Suprapubic skin (tissue), 4 donors: ENCODE measurements at places on chromosomes 3 and 15.

- no peak for DNase-seq
Observed at GRCh38 chr3:21169948-21170347, 581.1 kb downstream of the ZNF385D start.

DNA sequence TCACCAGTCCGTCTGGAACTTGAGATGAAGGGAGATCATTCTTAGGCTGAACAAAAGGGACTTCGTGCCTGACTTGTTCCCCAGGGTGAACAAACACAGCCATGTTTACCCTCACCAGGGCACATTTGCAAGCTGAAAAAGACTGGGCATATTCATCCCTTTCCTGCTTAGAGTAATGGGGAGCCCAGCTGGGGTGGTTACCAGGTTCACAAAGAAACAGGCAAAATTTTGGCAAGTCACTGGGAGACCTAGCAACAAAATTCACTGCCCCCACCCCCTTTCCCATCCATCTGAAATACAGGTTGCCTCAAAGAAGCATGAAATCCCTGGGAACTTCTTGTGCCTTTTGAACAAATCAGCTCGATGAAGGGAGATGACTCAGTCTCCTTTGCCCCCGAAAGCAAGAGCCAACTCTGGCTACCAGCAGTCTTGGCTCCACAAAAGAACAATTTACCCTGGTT lies 775.0 kb downstream of the SQOR start:
- DNase-seq, result no peak

- DNase-seq, result no peak
Observed at GRCh38 chr3:97711654-97712053, 52.9 kb upstream of the ARL6 start.

DNA sequence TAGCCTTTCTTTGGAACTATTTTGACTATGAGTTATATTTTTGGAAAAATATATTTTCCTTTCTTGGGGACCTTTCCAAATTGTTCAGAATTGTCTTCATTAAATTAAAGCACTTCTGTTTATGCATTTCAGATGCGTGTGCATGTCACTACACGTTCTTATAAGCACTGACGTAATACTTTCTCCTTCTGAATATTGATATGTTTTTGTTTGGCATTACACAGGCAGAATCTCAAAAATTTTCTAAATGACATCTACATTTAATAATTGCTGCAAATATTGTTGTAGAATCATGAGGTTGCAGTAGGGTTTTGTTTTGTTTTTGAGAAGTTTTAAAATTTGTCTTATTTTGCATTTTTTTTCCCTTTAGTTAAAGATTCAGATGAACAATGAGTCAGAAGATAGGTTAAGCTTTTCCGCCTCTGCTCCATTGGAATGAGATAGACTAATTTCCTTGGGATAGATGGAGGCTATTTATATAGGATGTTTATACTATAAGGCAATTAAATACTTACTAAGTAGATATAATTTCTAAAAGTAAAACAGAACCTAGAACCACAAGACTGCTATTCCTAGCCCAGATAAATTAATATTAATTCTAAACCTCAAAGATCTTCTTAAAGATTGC lies 110.8 kb downstream of the MBNL1 start:
- no peak for DNase-seq

DNA sequence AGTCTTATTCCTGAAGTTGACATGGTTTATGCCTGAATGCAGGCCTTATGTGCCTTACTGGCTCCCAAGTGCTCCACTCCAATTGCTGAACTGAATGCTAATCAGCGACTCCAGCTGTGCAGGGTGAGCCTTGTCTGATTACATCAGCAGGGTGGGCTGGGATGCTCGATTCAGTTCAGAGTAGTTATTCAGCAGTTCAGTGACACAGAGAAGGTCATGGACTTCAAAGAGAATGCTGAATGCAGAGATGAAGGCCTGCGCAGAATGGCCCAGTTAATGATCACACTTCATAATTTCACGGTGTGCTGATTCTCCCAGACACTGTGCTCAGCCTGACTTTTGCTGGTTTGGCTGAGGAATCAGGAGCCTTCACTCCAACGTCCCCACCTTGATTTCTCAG lies 63.6 kb downstream of the CLDN1 start:
- DNase-seq, result no peak

DNA sequence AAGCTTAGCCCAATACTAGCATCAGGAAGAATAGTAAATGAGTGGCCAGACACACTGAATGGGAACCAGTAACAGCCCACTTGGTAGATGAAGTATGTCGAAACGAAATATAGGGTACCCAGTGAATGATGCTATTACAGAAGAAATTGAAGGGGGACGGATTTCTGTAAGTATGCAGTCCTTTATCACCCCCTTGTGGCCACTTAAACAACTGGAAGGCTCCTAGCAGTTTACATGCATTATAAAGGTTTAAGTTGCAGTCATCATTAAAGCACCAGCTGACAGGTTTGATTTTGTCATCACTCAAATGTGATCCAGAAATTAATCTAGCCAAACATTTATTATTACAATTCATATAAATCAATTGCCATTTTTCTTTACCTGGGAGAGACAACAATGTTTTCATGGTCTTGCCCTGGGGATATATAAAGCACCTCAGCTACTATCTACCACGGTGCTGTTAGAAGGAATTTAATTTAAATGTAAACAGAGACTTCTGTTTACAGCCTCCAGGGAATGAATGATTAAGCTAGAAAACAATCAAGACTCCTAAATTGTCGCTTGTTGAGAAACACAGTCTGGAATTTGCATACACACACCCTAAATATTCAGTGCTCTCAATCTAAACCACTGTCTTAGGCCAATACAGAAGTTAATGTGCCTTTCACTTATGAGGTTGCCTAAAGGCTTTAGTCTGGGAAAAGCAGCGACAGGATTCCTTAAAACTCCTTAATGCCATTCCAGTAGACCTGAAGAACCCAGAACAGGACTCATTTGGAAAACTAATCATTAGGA lies 7.8 kb downstream of the EIF1B start:
- DNase-seq, result no peak

GRCh38 chr3:30146978-30147377 lies 459.4 kb upstream of the TGFBR2 start:
- no peak for DNase-seq

DNA sequence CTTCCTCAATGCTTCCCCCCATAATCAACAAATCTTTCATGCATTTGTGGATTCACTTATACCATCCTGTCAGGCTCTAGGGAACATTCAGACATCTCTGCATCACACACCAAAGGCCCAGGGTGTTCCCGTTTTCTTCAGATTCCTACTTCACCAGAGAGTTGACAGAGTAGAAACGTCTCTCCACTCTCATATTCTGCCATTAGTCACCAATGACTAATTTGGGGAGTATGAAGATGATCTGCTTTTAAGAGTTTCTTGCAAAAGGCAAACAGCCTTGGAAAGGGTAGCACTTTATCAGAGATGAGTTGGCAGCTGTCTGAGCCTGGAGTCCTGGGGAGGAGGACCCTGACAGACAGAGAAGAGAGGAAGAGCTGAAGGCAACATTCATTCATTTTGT lies 55.8 kb upstream of the DGKG start:
- DNase-seq, result no peak

DNA sequence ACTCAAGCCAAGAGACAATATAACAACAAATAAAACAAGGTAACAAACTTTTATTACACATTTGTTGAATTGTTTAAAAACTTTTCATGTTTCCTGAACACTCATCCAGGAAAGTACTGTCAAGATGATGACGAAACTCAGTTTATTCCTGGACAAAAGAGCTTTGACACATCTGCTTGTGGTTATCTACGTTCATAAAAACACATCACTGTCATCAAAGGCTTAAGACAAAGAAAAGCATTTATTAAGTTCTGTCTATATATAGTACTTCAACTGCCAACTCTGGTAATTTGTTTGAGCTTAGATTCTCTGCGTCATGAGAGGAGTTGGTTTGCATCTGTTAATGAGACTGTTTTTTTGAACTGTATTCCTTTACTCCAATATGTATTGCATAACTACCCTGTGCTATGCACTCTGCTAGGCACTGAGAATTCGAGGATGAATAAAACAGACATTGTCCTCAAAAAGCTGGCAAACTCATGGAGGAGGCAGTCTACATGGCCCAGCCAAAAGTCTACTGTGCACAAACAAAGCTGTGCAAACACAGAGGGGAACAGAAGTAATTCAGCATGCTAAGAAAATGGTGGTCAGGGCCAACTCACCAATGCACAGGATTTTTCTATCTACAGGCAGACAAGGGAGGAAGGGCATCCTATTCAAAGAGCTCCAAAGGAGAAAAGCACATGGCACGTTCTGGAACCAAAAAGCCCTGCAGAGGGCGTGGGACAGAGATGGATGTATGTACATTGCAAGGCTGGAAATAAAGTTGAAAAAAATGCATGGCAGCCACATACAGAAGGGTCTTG lies 21.5 kb downstream of the PLD1 start:
- DNase-seq, result no peak

DNA sequence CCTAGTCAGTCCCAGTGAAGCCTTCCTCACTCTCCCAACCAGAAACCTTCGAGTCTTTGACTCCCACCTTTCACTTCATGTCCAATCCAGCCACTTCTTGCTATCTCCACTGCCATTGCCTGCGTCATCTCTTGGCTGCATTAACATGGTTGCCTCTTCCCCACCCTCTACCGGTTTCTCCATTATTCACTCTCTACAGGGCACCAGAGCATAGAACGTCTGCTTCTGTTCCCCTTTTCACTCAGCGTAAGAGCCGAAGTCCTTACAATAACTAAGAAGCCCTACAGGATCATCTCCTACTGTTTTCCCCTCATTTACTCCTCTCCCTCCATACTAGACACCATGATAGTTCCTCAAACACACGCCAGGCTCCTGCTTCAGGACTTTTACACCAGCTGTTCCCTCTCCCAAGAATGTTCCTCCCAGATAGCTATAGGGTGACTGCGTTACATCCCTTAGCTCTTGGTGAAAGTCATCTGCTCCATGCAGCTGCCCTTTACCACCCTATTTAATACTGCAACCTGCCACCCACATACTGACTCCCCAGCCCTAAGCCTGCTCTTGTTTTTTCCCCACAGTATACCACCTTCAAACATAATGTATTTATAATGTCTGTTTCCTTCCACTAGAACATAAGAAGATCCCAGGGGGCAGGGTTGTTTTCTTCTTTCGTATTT lies 30.9 kb downstream of the RCN2 start:
- no peak for DNase-seq

DNA sequence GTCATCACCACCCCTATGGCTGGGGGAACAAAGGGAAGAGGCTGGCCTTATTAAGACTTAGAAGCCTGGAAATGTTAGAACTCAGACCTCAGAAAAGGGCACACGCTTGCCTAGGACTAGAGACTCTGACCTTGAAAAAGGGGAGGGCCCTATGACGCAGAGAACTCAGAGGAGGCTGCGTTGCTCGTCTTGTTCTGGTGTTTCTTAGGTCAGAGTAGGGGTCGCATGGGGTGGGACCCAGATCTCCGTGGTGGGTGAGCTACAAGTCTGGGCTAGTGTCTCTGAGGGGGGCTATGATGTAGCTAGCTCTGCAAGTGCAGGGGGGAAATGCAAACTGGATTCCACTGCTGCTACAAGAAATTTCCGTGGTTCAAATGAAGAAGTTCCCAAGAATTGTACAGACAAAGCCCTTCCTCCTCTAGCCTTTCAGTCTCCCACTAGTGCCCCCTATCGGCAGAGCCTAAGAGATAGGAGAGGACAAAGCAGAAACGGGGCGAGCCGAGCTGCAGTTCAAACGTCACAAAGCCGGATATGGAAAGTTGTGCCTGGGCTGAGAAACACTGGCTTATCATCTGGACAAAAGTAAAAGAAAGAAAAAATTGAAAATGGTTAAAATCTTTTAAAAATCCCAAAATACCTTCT lies 392.9 kb upstream of the ROBO2 start:
- DNase-seq, result no peak

DNA sequence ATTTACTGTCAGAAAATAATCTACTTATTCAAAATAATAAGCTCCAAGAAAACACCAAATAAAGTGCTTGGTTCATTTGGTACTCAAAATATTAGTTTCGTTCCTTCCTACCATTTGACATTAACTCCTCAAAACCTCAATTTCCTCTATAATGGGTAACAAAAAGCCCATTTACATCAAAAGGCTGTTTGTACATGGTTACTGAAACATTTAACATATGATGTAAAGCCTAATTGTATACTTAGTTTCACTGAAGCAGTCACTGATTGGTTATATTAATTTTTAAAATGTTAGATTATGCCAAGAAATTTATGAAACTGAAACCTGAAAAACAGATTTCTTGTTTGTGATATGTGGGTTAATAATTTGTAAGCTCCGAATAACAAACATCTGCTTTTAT lies 14.7 kb downstream of the XRN1 start:
- no peak for DNase-seq

DNA sequence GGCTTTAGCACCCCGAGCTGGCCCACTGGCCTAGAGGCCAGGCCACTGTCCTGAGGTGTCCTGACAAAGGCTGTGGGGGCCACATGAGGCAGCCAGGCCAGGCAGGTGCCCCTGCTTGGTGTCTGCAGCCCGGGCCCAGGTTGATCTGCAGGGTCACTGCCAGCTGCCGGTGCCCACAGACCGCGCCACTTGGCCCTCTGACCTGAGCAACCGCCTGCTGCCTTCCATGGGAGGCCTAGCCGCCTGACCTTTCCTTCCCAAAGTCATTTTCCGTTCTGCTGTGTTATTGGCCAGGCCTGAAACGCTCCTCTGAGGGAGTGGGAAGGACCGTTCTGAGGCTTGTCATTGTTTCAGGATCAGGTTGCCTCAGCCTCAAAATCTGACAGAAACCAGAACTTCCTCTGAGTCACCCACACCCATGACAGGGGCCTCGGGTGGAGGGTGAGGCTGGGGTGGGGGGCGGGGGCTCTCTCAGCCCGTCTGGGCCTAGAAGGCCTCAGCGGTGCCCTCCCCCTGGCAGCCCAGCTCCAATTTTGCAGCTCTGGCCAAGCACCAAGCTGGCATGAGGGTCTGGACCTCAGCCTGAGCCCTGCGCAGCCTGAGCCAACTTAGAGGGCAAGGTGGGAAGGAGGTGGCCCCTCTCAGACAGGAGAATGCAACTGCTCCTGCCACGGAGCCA lies 140.7 kb upstream of the MEF2A start:
- DNase-seq, result no peak

GRCh38 chr3:16182183-16182582 lies 7.7 kb downstream of the GALNT15 start:
- no peak for DNase-seq

- DNase-seq, result no peak
Observed at GRCh38 chr15:100934166-100934565, 15.0 kb downstream of the LRRK1 start.

- peak; percentile 85 for DNase-seq
Observed at GRCh38 chr3:101827211-101828174, 21.8 kb upstream of the NFKBIZ start.

- DNase-seq, result no peak
Observed at GRCh38 chr3:3636815-3637214, 162.4 kb upstream of the LRRN1 start.

GRCh38 chr3:113297841-113298240 lies 86.5 kb downstream of the BOC start:
- no peak for DNase-seq

GRCh38 chr3:112550859-112551258 lies 10.9 kb downstream of the ATG3 start:
- DNase-seq, result no peak
